ENCODE measurements at places on chromosomes 16 and 17.

DNA sequence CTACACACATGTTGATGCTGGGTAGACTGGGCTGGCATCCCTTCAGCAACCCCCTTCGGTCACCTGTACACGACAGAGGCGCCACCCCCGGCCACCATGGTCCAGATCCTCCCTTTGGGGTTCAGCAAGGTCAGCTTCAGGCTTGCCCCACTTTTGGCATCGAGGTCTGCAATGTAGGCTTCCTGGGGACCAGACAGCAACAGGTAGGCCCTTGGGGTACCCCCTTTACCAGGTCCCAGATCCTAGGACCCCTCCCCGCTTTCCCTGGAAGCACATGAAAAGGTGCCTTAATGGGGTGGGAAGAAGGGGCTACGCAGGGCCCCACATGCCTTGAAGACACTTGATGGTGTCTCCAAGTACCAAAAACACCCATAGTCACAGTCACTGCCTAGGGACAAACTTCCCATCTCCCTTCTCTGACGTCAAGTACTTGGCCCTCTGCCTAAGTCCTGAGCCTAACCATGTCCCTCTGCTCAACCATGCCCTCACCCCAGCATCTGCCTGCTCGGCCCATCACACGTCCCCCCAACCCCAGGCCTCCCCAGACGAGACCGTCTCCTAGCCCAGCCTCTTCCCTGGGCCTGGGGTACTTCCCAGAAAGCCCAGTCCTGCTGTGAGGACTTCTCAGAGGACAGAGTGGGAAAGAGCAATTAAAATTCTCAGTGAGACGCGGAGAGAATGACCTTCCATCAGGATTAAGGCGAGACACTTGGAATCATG lies 12.1 kb downstream of the ACLY start:
- no peak for DNase-seq

- no peak for DNase-seq
Measured at GRCh38 chr17:82709024-82709675, 7.4 kb upstream of the FN3KRP start.

- no peak for DNase-seq
Measured at GRCh38 chr17:80168371-80168770, 1.5 kb upstream of the CARD14 start.

DNA sequence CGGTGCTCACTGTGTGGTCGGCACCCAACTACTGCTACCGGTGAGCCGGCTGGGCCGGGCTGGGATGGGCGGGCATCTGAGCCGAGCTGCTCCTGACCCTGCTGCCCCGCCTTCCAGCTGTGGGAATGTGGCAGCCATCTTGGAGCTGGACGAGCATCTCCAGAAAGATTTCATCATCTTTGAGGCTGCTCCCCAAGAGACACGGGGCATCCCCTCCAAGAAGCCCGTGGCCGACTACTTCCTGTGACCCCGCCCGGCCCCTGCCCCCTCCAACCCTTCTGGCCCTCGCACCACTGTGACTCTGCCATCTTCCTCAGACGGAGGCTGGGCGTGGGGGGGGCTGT lies 6.9 kb downstream of the TBX6 start:
- no peak for DNase-seq

- DNase-seq = no peak
Measured at GRCh38 chr17:77214328-77214727, 73.6 kb downstream of the SEC14L1 start.

GRCh38 chr17:70208080-70208794 lies 38.9 kb downstream of the KCNJ2 start:
- no peak for DNase-seq

DNA sequence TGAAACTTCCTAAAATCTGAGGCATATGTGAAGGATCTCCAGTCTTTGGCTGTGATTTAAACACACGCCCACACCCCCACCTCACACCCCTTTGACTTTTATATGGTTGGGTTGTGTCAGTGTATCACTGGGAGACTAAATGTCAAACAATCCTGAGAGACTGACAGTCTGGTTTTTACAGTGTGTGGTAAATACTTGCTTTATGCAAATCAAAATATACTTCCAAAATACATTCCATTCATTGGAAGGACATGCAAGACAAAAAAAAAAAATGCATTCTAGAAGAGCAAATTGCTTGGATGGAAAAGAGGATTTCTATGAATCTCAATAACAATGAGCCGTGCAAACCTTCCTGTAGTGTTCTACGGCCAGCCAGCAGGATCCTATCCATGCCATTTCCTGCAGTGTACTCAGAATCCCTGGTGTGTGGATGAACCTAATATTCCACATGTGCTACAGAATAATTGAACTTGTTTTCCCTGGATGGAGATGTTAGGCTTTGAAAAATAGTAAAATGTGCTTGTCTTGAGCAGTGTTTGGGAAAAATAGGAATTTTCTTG lies 602.1 kb upstream of the GOT2 start:
- DNase-seq = no peak

DNA sequence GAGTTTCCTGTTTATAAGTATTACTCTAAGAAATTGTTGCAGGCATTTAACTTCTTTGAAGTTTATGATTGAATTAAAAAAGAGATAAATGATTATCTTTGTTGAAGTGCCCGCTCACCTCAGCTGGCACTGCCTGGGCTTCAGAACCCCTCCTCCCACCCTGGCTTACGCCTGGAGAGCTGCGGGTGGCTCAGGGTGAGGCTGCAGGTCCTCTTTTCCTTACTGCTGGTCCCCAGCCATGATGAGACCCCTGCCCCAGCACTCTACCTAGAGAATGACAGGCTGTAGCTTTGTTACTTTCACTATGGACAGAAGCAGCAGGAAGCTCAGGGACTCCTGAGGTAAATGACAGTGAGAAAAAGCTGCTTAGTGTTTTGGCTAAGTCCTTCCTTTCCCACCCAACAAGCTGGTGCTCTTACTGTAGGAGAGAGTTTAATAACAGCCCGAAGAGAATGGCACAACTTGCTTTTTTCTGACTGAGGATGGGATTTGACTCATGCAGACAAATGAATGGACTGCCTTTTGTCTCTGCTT lies 62.1 kb downstream of the EPN2 start:
- DNase-seq = no peak

DNA sequence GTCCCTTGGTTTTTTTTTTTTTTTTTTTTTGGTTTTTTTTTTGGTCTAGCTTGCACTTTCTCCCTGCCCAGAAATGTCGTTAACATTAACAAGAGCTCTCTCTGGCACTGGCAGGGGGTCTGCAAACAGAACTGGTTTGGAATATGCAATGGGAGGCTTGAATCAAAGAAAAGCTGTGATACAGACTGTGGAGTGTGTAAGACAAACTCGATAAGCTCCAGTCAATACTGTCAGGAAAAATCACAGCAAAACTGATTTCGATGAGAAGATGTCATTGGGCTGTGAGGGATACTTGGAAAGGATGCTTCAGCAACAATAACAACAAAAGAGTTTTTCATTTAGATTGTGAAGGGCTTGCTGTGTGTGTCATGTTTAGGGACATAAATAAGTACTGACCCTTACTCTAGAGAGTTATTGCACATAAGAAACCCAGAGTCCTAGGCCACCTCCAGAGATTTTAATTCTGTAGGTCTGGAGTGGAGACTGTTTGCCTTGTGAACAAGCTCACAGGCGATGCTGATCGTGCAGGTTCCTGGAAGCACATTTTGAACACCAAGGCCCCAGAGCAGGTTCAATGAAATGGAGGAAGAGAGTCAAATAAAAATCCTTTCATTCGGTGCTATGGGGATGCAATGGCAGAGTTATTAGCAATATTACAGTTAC lies 470.7 kb upstream of the RBFOX1 start:
- no peak for DNase-seq

GRCh38 chr17:36901506-36901905 lies 35.8 kb upstream of the LHX1 start:
- no peak for DNase-seq

Measured in cerebellar nuclear complex (tissue), 1 donor.